Activated naive CD4-positive, alpha-beta T cell treated with Interleukin-2 at 50 U/mL for 16 hours (primary cell): ENCODE measurements at places on chromosomes 5 and 9.

GRCh38 chr9:101635473-101635872 is 40.7 kb upstream of the PPP3R2 start:
- DNase-seq = no peak

- no peak for DNase-seq
Observed at GRCh38 chr5:40046792-40047191, 622.0 kb upstream of the DAB2 start.

GRCh38 chr9:127185931-127186781 is 63.7 kb upstream of the ANGPTL2 start:
- DNase-seq = no peak

- DNase-seq = no peak
Observed at GRCh38 chr5:65818592-65818991, 96.6 kb downstream of the NLN start.

DNA sequence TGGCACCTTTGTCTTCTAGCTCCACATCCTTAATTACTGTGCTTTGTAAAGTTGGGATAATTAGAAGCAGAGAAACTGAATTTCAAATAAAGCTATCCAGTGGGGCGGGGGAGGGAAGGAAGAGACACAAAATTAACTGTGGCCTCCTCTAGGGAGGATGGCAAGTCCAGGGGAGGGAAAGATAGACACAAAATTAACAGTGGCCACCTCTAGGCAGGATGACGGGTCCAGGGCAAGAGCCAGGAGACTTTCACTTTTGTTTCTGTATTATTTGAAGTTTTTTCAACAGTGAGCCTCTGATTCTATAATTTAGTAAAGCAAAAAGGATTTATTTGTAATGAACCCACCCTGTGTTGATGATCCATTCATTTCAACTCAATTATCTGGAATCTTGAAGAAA is 335.9 kb downstream of the MSX2 start:
- no peak for DNase-seq

DNA sequence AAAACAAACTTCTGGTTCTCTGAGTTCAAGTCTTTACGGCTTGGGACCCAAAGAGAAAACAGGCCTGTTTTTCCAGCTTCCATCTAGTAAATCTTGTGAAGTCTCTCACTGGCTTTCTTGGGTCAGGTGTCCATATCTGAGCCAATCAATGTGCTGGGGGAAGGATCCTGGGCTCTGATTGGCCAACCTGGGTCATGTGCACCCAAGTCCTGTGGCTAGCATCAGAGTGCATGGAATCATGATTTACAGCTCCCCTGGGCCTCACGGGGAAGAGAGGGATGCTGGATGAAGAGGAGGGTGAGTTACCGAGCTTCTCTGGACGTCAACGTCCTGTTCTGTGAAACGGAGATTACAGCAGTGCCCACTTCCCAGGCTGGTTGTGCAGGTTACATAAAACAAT is 19.4 kb downstream of the CXCL14 start:
- DNase-seq = no peak

GRCh38 chr5:83846624-83847350 is 126.1 kb upstream of the HAPLN1 start:
- no peak for DNase-seq

GRCh38 chr5:153147891-153148623 is 342.4 kb upstream of the GRIA1 start:
- no peak for DNase-seq

GRCh38 chr9:5910413-5911057 is 19.8 kb downstream of the MLANA start:
- no peak for DNase-seq

DNA sequence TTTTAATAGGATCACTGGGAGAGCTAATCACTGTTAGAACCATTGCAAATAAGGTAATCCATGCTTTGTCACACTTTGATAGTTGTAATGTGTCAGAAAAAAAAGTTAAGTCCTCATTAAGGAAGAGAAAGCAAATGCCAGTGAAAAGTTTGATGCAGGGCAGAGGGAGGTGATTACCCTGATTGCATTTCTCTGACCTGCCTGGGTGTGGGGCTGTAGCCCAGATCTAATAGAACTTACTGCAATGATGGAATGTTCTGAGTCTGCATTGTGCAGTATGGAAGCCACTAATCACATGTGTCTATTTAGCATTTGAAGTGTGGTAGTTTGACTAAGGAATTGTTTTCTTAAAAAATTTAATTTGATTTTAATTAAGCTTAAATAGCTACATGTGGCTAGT is 202.7 kb downstream of the ATP10B start:
- no peak for DNase-seq

DNA sequence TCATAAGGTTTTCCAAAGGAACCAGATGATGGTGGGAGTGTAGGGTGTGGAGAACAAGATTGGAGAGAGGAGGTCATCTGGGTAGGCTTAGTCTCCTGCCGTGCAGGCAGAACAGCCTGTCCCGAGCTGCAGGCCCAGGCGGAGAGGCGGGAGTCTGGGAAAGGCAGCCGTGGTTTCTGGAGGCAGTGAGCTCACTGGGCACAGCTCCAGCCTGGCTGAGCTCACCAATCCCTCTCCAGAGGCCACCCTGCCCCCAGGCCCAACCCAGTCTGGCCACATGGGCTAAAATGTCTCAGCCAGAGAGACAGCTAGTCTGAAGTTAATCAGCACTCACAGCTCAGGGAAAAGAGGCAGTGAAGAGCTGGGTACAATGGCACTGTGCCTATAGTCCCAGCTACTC is 12.3 kb downstream of the P4HA2 start:
- DNase-seq = no peak

DNA sequence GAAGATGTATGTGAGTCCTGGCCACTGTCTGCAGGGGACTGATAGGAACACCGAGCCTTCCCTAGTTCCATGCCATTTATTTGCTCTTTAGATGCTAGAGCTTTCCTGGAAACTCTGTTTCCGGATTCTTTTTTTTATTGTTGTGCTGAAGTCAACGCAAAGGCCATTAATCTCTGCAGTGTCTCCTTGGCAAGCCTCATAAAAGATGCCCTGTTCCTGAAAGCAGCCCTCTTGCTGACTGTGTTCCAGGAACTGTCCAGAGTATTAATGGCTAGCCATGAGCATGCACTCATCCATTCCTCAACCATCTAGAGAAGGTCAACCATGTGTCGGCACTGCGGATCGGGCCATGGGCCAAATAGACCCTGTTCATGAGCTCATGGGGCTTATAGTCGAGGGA is 42.9 kb upstream of the SMAD5 start:
- DNase-seq = no peak

- DNase-seq = no peak
Observed at GRCh38 chr9:122031157-122031556, 62.0 kb downstream of the TTLL11 start.
